ENCODE measurements at places on chromosomes 16 and 17.

DNA sequence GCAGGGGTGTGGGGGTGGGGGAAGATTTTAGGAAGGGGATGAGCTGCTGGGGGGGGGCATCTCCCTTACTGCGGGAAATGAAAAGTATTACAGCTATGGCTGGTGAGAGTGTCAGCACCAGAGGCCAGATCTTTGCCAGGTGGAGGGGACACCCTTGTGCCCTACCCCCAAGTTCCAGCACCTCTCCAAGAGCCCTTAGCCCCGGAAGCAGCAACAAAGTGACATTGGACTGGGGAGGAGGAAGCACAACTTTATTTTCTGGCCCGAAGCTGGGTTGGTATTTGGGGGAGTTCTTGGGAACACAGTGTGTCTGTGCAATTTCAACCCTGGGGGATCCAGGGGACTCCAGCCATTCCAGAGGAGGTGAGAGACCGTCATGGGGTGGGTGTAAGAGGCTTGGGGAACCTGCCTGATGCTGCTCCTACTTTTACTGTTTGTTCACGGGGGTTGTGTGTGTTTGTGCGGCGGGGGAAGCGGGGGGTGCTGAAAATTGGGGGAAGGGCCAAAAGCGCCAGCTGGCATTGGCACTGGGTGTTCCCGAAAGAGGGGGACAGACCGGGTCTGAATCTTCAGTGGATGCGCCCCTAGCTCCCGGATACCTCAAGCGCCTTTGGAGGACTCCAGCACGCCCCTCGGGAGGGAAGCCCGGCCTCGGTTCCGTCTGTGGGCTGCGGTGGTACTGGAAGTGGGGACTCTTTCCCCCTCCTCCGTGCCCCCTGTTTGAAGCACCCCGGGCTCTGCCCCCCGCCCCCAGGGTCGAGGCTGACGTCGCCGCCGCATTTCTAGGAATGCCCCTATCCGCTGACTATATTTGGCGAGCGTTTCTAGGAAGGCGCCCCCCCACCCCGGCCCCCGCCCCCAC, 230.3 kb downstream of the MRTFB start:
- peak; percentile 35 for DNase-seq

- peak; percentile 17 for DNase-seq
These were observed 10.6 kb upstream of the CETP start for GRCh38 chr16:56950881-56951771.

- no peak for DNase-seq
These were observed 128.8 kb downstream of the CYB561 start for GRCh38 chr17:63317166-63317840.

GRCh38 chr17:17416007-17416399, 60.8 kb upstream of the MED9 start:
- peak; percentile 69 for DNase-seq

DNA sequence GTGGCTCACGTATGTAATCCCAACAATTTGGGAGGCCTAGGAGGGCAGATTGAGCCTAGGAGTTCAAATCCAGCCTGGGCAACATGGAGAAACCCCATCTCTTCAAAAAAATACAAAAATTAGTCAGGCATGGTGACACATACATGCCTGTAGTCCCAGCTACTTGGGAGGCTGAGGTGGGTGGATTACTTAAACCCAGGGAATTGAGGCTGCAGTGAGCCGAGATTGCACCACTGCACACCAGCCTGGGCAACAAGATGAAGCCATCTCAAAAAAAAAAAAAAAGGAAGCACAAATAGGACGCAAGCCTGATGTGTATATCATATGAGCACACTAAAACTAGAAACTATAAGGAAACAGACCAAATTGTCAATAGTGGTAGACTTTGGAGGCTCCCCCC, 17.1 kb upstream of the FLCN start:
- DNase-seq: no peak

DNA sequence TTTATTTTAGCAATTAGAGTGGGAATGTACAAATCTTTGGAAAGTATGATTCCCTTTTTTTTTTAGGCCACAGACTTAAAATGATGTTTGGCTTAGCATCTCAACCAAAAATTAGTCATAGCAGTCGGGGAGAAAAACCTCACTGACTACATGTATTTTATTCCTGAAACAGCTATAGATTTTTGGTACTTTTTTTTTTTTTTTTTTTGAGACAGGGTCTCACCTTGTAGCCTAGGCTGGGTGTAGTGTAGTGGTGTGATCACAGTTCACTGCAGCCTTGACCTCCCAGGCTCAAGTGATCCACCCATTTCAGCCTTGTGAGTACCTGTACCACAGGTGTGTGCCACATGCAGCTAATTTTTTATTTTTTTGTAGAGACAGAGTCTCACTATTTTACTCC, 23.4 kb downstream of the RNFT1 start:
- DNase-seq: no peak

GRCh38 chr17:70795620-70796019, 626.3 kb downstream of the KCNJ2 start:
- no peak for DNase-seq

GRCh38 chr16:70800311-70800710, 647 bp downstream of the VAC14 start:
- DNase-seq: no peak

GRCh38 chr17:82892899-82893565, 53.2 kb upstream of the ZNF750 start:
- DNase-seq: no peak

- no peak for DNase-seq
These were observed 104.8 kb upstream of the NUDT7 start for GRCh38 chr16:77617553-77617952.

DNA sequence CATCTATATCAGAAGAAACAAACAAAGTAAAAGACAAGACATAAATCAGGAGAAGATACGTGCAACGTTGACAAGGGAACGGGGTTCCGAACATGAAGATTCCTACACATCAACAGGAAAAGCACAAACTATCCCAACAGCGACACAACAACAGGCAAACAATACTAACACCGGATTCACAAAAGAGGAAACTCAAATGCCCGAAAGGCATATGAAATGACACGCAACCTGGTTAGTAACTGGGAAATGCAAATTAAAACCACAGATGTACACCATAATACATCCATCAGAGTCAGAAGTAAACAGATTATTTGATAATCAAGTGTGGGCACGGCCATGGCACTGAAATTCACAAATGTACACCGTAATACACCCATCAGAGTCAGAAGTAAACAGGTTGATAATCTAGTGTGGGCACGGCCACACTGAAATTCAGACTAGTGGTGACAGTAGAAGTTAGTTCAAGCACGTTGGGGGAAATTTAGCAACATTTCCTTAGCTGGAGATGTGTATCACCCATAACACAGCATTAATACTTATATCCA, 171.9 kb upstream of the RPH3AL start:
- DNase-seq: no peak

DNA sequence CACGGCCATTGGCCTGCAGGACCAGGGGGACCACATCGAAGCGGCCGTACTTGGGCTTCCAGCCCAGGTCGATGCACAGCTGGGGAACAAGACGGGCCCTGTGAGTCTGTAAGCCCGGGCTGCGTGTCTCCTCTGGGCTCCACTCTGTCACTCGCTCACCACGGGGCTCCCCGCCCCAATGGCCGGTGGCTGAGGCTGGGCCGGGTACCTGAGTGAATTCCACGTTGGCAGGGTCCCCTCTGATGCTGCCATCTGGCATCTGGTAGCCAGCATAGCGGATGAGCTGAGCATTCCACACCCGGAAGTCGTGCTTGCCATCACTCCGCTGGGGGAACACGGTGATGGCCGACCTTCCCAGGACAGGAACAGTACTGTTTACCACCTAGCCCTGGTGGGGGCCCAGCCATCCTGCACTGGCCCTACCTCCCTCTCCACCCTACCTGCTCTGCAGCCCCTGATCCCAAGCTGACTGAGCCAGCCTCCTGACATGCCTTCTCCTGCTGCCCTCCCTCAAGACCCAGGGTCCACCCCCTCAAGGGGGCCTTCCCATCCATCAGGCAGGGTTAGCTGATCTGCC, 19.4 kb downstream of the NOS2 start:
- DNase-seq: no peak

- DNase-seq: no peak
These were observed 38.5 kb downstream of the TMEM235 start for GRCh38 chr17:78269955-78270381.

- no peak for DNase-seq
These were observed 5.2 kb upstream of the CDH8 start for GRCh38 chr16:62041401-62041800.

DNA sequence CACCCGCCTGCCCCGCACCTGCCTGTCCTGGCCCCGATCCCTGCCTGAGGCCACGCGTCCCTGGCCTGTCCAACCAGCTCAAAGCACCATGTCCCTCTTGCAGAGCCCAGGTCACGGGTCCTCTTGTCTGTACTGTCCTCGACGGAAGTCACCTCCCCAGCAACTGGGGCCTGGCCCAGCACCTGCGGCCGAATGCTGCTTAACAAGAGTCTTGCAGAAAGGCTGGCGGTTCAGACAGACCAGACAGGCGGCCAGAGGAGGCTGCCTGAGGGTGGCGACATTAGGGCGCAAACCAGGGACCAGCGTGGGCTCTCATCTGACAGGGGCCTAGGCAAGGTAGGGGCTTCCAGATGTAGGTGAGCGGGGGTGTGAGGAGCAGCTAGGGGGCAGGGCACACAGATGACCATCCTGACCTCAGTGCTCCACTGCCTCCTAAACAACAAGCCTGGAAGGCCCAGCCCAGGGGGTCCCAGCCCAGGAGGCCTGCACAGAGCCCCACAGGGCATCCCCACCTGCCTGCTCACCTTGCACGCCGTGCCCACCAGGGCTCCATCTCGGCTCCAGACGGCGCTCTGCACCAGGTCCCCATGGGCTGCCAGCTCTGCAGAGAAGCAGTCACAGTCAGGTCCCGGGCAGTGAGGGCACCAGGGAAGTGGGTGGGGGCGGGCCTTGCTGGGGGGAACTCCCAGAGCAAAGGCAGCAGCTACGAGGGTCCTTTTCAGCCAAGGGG, 11.3 kb downstream of the CORO7 start:
- no peak for DNase-seq

DNA sequence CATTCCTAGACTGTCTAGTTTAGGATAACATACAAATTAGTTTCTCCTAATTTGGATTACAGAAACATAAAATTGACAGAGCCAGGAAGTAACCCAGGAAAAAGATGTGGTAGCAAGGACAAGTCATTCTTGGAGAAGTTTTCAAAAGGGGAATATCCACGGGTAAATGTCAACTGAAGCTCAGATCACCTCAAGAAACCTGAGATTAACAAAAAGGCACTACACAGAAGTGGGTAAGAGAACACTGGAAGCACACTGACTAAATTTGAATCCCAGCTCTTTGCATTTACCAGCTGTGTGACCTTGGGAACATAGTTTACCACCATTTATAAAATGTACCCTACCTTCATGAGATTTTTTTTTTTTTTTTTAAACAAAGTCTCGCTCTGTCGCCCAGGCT, 39.4 kb downstream of the TRAF4 start:
- DNase-seq: no peak

Data from HCEC 1CT (cell line).